Cerebellar nuclear complex (tissue), 1 donor: ENCODE measurements at places on chromosomes 2 and 18.

DNA sequence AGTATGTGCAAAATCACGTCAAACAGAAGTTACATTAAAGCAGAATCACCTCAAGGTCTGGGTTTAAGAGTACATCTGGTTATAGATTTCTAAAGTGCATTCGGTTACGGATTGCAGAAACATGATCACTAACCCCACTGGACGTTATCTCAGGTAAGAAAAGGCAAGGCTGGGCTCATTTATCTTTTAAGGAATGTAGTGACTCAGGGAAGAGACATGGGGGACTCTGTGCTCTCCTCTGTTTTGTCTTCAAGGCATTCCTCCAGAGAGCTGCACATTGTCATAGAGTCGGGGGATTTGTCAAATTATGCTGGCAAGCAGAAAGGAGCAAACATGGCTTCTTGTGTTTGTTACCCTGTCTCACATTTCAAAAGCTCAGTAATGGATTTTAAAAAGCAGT lies 14.3 kb downstream of the WDSUB1 start:
- no peak for DNase-seq

- no peak for DNase-seq
Measured at GRCh38 chr18:48065601-48065995, 135.1 kb upstream of the SMAD2 start.

- DNase-seq = no peak
Measured at GRCh38 chr2:236728916-236729670, 159.5 kb downstream of the ACKR3 start.

GRCh38 chr18:75660932-75661331 lies 233.4 kb upstream of the SMIM21 start:
- DNase-seq = no peak
